ENCODE measurements at places on chromosomes 5 and 9.

DNA sequence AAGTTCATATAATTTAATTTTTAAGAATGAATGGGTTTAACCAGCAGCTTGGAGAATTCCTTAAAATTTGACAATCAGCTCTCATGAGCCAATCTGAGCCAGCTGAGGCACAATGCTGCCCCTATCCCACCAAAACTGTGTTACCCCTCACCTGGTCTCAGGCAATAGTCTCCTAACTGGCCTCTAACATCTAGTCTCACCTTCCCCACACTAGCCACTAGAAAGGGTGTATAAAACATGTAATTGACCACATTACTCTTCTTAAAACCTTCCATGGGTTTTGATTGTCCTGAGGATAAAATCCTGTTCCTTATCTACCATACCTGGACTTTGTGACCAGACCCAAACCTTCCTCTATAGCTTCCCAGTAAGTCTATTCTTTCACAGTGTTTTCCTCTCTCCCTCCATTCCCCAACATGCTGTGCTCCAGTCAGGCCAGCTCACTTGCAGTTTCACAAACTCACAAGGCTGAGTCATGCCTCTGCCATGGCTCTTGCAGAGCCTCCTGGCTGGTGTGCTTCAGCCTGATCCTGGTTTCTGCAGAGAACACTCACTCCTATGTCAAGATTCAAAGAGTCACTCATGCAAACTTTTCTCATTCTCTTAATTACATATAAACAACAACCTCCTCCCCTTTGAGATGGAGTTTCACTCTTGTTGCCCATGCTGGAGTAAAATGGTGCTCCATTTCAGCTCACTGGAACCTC lies 16.0 kb upstream of the ZCCHC7 start:
- DNase-seq, result no peak

DNA sequence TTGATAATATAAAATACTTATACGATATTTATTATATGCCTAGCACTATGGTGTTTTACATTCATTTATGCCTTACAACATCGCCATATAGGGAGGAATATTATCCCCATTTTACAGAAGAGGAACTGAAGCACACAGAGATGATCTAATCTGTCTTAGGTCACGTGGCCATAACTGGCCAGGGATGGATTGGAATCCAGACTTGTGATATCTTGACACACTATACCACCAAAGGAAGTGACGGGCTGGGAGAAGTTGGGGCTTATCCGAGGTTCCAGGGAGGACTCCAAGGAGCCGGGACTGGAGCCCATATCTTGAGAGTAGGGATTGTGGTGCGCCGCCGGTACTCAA lies 129.8 kb downstream of the TMEM174 start:
- DNase-seq, result no peak

DNA sequence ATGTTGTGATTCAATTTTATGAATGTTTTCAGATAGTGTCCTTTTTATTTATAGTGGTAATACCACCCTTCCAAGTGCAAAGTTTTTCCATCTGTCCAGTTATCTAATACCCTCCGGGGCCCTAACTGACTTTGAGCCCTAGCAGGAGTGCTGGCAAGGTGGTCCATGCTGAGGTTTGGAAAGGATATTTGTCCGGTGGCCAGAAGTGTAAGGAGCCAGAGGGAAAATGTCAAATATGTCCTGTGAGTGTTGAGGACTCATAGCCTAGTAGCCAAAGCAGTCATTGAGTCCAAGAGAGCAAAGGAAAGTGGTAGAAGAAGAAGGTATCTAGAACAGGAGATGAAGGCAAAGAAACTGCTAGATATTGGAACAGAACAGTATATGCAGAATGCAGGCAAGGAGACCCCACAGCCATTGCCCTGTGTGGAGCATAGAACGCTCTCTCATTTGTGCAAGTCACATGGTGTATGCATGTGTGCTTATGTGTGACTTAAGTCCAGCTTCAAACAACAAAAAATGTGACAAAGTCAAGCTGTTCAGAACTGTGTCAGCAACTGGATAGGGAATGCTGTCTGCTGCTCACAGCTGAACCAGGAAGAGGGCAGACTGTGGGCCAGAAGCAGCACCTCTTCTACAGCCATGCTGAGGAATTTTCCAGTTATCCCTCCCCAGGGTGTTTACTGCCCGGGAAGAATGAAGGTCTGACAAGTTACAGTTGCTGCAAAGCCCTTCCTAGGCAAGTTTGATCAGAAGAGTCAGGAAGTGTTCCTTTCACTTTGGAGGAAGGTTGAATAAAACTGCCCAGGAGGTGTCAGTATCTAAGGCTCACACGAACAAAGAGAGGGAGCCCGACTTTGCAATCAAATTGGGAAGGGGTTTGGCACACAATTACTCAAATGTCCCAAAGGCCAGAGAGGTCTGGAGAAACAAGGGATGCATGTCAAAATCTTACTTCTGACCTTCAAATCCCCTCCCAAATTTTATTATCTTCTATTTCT lies 463.3 kb upstream of the DMAC1 start:
- DNase-seq, result no peak

DNA sequence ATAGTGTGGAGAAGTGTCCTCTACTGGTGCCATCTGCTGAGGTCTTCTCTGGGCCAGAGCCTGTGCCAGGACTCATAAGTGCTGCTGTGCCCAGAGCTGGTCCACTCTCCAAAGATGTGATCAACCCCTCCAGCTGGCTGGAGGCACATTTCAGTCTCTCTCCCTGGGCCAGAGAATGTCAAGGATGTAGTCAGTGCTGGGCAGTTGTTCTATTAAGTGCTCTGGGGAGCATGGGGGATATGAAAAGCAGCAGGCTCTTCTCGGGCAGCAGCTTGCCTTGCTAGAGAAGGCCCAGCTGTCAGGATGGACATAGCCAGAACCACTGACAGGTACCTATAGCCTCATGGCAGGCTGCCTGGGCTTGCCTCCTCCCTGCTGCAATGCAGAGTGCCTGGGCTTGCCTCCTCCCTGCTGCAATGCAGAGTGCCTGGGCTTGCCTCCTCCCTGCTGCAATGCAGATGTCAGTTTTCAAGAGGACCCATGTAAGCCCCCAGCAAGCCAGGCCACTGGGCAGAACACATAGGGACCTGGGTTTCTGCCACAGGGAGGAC lies 157.2 kb upstream of the PANK3 start:
- no peak for DNase-seq

DNA sequence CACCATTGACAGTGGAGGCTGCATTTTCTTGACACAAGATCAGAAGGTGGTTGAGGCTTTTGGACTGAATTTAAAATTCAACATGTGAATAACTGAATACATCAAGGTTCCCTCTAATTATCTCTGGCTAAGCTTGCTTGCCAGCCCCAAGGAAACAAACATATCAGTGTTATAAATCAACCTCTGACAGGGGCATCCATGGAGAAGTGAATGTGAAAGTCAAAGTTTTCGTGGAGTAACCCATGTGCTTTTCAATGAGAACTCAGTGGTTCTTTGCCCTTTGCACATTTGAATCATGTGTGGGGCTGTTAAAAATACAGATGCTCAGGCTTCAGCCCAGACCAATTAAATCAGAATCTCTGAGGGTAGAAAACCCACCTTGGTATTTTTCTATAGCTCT lies 128.9 kb downstream of the LRRC70 start:
- no peak for DNase-seq
